Epithelial cell of prostate (primary cell): ENCODE measurements at places on chromosomes 4 and X.
A peak's percentile ranks its signal among the peaks of the same experiment; 100 is the strongest.

GRCh38 chr4:6824772-6825402 lies 42.4 kb downstream of the KIAA0232 start:
- no peak for DNase-seq

DNA sequence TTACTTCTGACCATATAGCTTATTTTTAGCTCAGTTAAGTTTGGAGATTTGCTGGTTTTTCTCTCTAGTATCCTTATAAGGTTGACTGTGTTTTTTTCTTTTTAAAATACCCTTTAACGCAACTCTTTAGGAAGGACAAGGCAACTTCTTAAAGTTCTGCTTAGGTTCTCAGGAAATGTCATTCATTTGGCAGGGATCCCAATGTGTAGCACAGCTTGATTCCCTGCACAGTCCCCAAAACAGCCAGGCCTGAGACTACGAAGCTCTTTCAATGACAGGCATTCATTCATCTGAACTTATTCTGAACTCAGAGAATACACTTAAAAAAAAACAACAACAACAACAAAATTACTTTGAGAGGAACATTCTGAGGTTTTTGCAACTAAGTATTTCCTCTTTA lies 1765.8 kb downstream of the PCDH7 start:
- DNase-seq, result no peak

- DNase-seq, result peak; percentile 5
Observed at GRCh38 chrX:85004255-85004654, 578 bp downstream of the APOOL start.

- no peak for DNase-seq
Observed at GRCh38 chr4:39978904-39979303, 1.2 kb upstream of the PDS5A start.

GRCh38 chr4:87971866-87972265 lies 3.6 kb upstream of the SPP1 start:
- no peak for DNase-seq

DNA sequence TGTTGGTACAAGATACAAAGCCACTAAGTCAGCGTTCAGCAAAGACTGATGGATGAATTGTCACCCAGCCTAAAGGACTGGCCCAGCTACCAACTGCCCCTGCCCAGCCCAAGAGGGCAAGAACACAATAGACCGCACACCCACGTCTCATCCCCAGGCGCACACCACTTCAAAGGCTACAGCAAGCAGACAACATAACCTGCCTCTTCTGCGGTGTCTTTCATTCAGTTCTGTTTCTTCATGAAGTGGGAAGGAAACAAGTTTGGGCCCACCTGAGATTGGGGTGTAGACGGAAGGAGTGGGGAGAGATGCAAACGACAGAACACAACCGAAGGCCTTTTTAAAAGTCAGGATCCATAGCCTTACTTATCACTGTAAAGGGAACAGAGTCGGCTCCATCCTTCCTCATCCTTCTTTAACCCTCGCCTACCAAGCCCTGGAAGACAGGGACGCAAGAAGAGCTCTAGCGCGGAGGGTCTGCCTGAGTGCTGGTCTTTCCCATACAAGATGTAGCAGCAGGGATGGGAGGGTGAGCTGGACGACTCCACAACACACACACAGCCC lies 691 bp downstream of the SCARB2 start:
- DNase-seq, result no peak

- DNase-seq, result no peak
Observed at GRCh38 chr4:77990904-77991358, 66.2 kb upstream of the FRAS1 start.

- DNase-seq, result no peak
Observed at GRCh38 chr4:26319949-26320537, 771 bp upstream of the RBPJ start.

DNA sequence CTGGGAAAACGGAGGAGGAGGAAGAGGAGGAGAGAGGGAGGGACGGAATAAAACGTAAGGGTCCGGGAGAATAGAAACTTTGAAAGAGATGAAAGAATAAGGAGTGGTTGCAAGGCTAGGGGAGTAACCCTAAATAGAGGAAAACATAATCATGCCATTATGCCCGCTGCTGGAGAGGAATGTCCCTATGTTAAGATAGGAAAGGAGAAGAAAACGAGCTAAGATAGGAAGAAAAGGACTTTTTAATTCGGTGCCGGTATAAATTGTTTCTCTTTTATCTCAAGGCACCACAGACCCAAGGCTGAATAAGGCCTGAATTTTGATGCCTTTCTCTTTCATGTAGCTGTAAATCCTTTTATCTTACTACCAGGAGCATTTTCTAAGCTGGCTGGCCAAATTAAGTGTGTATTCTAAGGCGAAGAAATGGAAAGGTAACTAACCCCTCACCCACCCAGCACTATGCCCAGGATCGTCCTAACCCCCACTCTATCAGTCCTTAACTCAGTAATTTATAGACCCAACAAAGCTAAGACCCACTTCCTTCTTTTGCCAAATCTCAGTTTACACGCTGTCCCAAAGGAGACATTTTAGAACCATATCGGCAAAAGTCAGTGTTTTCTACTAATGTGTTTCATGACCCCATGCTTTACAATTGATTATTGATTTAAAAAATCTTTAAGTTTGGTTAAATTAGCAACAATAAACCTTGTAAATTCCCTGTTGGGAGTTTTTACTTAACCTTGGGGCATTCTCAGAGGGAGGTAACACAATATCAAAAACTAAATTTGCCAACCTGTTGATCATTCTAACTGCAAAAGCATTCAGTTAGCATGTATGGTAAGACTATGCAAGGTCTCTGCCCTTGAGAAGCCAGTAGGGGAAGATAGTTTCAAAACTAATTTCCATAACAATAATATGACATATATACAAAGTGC lies 1.1 kb upstream of the CUL4B start:
- no peak for DNase-seq

- DNase-seq, result no peak
Observed at GRCh38 chr4:157889788-157890187, 283.0 kb downstream of the GASK1B start.

DNA sequence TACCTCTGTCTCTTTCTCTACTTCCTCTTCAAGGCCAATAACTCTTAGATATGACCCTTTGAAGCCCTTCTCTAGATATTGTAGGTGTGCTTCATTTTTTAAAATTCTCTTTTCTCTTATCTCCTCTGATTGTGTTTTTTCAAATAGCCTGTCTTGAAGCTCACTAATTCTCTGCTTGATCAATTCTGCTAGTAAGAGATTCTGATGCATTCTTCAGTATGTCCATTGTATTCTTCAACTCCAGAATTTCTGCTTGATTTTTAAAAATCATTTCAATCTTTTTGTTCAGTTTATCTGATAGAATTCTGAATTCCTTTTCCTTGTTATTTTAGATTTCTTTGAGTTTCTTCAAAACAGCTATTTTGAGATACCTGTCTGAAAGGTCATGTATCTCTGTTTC lies 47.9 kb downstream of the MCUB start:
- no peak for DNase-seq

GRCh38 chrX:17374619-17375366 lies at the start of gene NHS:
NHS (plus strand) TSS chrX:17375200; CDS start chrX:17375758, 558 bp downstream.
- peak; percentile 24 for DNase-seq

DNA sequence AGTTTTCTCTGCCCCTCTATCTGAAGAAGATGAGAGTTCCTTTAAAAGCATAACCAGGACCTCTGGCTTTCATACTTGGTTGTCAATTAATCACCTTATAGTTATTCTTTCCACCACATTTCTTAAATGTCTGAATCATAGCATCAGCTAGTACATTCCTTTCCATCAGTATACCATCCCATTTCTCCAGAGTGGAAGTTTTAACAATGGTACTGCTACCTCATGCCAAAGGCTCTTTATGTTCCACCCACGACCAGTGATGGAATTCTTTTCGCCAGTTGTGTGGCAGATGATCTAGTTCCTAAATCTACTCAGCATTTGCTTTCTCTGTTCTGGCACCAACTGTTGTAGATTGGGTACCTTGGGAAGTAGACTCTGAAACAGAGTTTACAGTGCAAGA lies 379.8 kb downstream of the ZNF674 start:
- no peak for DNase-seq

DNA sequence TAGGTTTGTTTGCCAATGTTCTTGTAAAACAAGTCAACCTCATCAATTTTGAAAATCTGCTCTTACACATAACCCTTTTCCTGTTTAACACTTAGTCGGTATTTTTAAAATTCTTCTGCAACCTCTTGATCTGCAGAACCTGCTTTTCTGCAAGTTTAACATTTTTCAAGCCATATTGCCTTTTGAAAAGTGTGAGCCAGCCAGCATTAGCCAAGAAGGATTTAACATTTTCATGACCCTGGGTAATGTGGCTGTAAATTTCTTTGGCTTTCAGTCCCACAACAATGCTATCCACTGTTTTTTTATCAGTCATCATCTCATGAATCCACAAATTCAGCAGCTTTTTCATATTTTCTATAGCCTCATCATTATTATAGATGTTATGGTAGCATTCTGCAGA lies 956.5 kb downstream of the FAT4 start:
- no peak for DNase-seq

DNA sequence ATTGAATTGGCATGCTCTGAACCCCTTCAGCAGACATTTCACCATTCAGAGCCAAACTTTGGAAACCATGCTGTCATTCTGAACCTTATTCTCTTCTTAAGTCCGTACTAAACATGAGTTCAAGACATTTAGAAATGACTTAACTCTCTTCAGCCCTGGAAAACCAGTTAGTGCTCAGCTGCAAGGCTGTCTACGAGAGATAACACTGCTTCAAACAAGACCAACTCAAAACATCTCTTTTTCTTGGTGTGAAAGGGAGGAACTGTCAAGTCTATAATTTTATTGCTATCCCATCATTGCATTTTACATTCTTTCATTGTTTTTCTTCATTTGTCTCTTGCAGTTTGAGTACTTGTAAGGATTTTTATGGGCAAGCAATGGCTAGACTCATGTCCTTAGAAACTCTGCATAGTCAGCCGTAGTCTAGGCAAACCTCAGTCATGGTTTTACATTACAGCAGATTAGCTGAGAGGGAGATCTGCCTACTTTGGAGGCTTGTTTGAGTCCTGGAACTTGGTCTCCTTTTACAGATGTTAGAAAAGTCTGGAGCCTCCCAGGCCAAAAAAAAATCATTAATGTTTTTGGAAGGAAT lies 120.6 kb upstream of the JADE1 start:
- DNase-seq, result no peak

GRCh38 chr4:169152899-169153298 lies 117.9 kb downstream of the SH3RF1 start:
- DNase-seq, result no peak
